ENCODE measurements at places on chromosomes 6 and 20.

GRCh38 chr6:71292001-71292400, 3.4 kb downstream of the OGFRL1 start:
- DNase-seq, result no peak

DNA sequence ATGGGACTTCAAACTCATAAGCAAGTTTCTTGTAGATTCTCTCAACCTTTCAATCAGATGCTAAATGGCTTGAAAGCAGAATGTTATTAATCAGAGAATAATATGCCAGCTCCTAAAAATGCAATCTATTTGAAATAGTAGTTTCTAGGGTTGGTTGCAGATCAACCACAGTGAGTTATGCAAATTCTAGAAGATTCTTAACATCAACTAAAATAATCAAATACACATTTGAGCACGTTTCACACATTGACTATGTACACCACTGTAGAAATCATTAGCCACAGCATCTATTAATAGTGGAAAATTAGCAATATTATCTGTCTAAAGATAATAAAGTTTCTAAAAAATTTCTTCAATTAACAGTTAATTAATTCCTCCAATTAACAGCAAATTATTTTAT, 141.9 kb upstream of the GJE1 start:
- DNase-seq, result no peak

GRCh38 chr20:4305091-4305490, 289.7 kb upstream of the RNF24 start:
- no peak for DNase-seq

- no peak for DNase-seq
Observed at GRCh38 chr6:161023316-161023715, 31.7 kb downstream of the MAP3K4 start.

DNA sequence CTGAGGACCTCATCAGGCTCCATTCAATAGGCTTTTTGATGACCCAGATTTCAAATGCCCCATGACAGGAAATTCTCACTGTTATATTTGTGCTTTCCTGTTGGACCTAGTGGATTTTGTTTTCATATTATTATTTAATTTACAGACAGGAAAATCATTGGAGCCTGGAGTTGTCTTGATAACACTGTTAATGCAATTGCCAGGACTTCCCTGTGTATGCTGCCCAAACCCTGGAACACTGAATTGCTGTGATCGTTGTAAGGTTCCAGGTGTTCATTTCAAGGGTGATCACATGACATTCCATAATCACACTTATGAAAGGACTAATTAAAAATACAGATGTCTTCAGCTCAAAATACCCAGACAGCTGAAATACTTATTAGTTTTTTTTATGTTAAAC, 783.2 kb downstream of the DHX35 start:
- no peak for DNase-seq

DNA sequence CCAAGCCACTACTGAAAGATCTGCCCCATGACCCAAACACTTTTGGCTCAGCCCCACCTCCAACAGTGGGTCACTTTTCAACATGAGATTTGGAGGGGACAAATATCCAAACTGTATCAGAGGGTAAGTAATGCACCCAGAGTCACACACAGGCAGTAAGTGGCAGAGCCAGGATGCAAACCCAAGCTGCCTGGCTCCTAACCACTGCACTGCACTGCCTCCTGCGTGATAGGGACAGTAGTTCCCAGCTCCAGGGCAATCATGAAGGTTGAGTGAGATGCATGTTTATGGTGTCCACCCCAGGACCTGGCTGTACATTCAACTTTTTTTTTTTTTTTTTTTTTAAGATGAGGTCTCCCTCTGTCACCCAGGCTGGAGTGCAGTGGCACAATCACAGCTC, 88.2 kb downstream of the TOX2 start:
- DNase-seq, result no peak

DNA sequence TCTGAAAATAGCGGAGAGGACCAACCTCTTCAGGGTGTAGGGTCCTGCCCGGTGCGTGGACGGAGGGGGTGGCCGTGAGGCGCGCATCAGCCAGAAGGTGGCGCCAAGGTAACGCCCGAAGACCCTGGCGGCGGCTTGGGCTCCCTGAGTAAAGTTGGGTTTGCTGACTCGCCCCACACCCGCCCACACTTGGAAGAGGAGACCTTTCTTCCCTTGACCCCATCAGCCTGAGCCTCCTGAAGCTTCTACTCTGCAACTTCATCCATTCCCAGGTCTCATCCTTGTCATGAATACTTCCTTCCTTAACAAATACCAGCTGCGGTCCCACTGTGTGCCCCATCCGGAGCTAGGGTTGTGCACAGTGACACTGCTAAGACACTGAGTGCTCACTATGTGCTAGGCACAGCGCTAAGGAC, 14.6 kb downstream of the CD40 start:
- peak; percentile 37 for DNase-seq

DNA sequence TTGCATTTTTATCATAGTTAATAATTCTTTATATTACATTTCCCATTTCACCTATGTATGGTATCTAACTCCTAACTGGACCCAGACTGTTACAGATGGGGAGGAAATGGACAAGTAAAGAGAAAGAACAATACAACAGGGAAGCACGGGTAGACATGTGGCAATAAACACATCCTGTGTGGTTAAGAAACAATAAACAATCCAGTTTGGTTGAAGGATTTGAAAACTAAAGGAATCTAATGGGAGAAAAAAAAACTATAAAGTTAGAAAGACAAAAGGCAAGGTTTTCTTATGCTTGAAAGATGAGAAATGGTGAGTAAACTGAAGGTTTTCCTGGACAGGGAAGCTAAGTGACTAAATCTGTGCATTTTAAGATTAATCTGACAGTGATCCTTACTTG, 34.9 kb upstream of the ALDH8A1 start:
- DNase-seq, result no peak

- no peak for DNase-seq
Observed at GRCh38 chr20:36540551-36541211, 638 bp upstream of the MYL9 start.

DNA sequence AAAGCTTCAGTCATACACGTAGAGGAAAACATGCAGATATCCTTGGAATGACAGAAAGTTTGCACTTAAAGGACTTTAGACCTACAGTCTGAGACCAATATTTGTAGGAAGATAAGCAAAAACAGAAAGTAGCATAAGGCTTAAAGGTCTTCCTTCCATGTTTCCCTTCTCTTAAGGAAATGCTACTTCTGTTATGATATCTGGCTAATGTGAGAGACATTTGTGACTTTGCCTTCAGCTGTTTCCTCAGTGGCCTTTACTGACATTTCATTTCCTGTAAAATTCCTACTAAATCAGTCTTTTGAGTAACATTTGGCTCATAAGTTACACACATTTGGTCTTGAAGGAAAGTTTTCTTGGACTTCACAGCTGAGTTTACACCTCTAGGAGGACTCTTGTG, 713.4 kb downstream of the TBC1D32 start:
- no peak for DNase-seq

GRCh38 chr20:61448386-61448785, 196.3 kb downstream of the CDH4 start:
- DNase-seq, result no peak

- DNase-seq, result no peak
Observed at GRCh38 chr20:3521852-3522740, 51.3 kb downstream of the ATRN start.

DNA sequence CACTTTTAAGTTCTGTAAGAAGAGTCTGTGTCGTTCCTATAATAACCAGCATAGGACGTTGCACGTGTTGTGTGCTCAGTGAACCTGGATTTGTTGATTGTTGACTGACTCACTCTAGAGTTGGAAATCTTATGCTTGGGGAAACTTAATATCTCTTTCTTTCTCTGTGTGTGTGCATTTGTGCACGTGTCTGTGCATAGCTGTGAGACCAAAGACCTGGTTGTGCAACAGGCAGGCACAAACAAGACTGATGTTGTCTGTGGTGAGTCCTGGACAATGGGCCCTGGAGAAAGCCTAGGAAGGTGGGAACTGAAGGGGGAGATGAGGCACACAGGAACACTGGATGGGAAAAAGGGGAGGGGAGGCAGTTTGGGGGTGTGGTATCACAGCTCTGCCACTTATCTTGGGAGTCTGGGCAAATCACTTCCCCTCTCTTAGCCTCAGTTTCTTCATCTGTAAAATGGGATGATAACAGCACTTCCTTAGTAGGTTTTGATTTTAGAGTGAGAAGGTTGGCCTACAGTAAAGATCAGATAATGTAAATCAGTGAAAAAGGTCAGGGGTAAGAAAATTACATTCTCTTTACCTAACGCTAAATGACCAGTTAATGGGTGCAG, 8.4 kb downstream of the CD40 start:
- DNase-seq, result no peak

GRCh38 chr6:120774275-120774674, 560.0 kb downstream of the TBC1D32 start:
- no peak for DNase-seq

DNA sequence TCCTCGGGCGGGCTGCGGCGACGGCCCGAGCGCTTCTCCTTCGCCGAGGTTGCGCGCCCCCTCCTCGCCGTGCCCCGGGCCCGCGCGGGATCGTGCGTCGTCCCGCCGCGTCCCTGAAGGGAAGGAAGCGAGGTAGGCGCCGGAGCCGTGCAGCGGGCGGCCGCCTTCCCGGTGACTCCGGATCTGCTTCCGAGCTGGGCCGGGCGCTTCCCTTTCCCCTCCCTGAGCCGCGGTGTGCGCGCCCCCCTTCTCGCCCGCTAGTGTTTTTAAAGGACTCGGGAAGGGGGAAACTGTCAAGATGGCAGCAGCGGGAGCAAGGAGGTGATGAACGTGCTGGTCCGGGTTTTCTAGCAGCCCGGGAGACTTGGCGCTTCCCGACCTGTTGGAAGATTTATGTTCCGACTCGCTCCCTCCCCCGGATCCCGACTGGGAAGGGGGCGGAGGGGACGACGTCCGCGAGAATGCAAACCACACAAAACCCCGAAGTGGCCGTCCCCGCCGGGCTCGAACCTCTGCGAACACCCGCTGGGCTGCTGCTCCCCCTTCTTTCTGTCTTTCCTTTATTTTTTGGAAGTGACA, 744 bp upstream of the FOXO3 start:
- peak; percentile 38 for DNase-seq

GRCh38 chr6:816510-817084, 123.7 kb upstream of the EXOC2 start:
- no peak for DNase-seq

GRCh38 chr6:142950291-142950690, 5.3 kb upstream of the HIVEP2 start:
- no peak for DNase-seq

DNA sequence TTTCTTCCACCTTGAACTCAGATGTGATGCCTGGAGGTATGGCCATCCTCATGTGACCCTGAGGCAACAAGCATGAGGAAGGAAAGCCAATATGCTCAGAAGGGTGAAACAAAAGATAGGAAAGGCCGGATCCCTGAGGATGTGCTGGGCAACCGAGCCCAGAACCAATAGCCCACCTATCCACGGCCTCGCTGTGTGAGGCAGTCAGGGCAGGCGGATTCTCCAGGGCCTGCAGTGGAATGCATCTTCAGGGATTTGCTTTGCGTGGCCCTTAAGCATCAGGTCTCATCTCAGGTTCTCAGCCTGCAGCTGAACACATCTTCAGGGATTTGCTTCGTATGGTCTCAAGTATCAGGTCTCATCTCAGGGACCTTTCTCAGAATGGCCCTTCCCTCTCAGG, 139.8 kb downstream of the ANKRD60 start:
- no peak for DNase-seq

- DNase-seq, result no peak
Observed at GRCh38 chr20:47360297-47361056, 4.0 kb upstream of the ZMYND8 start.

GRCh38 chr6:84967389-84967788, 203.0 kb upstream of the TBX18 start:
- DNase-seq, result no peak

- no peak for DNase-seq
Observed at GRCh38 chr6:136404007-136404406, 114.4 kb upstream of the BCLAF1 start.

DNA sequence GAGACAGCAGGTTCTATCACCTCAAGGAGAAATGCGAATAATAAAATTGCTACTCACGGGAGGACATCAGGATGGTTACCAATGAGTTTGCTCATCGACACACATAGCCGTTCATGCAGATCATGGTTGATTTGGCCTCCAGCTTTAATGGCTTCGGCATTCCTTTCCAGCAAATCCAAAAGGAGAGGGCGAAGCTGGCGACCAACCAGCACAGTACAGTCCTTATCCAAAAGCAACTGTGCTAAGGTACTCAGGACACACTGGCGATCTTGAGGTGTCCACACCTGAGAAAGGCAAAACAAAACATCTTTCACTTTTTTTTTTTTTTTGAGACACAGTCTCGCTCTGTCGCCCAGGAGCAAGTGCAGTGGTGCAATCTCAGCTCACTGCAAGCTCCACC, 16.3 kb downstream of the MDN1 start:
- DNase-seq, result no peak

- no peak for DNase-seq
Observed at GRCh38 chr6:11318835-11319813, 86.7 kb upstream of the NEDD9 start.

DNA sequence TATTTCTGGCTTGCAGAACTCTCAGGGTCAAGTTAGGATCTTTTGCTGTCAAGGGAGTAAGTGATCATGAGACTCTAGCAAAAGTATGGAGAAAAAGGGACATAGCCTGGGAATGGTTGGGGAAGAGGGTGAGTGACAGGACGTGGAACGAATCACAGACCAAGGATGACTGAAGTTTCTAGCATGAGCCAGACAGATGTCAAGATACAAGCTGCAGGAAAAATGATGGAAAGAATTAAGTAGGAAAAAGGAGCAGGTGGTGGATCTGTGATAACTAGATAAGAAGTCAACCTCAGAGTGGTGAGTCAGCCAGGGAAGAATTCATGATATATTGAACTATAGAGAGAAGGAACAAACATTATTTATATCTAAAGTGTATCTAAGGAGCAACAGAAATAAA, 159.8 kb upstream of the SYNDIG1 start:
- no peak for DNase-seq

DNA sequence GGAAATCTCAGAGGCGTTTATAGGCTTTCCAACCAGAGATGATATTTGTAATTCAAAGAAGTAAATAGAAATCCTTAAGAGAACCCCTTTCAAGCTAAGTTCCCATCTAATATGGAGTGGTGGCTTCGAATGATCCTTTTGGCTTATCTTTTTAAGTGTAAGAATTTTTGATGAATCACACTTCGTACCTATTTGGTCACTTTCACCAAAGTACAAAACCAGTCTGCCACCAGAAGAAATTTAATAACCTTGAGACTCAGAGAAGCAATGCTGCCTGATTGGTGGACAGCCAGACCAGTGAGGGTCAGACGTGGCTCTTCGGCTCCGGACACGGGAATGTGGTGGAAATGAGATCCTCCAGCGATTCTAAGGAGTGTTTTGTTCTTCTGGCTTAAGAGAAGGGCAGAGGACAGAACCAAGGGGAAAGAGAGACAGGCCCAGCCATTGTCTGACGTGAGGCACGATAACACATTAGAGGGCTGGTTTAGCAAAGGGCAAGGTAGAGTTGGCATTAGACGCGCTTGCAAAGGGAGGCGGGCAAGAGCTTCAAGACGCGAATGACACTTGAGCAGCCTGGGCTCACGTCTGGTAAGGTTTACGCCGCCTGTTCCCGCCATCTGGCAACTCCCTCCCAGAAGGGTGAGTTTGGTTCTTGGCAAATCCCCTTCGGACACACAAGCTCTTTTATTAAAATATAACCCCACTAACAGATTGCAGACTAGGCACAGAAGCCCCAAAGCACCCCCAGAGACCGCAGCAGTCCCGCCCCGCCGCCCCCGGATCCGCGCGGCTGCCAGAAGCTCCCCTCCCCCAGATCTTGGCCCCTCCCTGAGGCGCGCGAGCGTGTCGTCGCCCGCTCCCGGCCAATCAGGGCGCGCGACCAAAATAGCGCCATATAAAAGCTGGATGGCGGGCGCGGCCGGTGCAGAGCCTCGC, 50.0 kb upstream of the EZR start:
- DNase-seq, result peak; percentile 93

Measured in T-helper 2 cell (primary cell).